ENCODE measurements at places on chromosomes 12 and 14. TPM values are rescaled to one million over a fixed set of nuclear protein-coding genes. Genes with fewer than 3 reads are reported as not detected.
A peak's percentile ranks its signal among the peaks of the same experiment; 100 is the strongest.

DNA sequence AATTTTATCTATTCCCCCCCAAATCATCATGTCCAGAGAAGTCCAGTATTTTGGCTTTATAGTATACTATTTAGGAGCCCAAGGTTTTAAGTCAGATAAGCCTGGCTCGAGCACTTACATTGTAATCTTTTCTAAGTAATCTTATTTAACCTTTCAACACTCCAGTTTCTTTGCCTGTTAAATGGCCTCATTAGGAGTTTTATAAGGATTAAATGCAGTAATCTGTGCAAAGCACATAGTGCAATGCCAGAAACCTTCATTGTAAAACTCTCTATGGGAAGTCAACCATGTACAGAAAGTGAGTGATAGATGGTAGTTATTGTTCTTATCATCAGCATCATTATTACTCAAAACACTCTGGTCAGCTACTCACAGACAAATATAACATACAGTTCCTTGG, 1330.4 kb downstream of the SLC16A7 start:
- no peak for DNase-seq

GRCh38 chr14:61065656-61066055, 84.6 kb downstream of the SLC38A6 start:
- DNase-seq, result no peak

The MRPS35 gene
- 46.9 TPM for total RNA-seq

The ARF6 gene
- total RNA-seq, result 92.5 TPM

DNA sequence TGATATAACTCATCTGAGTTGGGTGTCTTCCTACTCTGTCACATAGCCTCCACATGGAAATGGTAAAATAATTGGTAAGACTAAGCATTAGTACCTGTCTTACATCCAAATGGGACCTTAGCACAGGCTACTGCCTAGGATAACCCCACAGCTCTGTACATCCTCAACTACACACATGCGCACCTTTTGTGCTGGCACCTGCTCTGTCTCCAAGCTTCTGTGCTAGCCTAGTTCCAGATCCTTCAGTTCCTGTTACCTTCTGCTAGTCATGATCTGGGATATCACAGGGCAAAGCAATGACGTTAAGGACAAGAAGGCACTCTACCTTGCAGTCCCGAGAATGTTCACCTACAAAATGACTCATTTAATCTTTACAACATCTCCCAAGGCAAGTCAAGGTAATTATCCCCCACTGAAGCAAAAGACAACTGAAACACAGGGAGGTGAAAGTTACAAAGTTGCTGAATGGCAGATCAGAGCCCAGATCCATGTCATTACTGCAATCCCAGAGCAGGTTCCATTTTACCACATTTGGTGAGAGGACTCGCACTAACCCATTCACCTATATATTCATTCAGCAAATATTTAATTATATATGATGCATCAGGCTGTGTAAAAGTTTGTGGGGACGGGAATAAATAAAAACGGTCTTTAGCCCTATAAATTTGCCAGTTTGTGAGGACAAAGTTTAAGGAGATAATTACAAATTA, 61.7 kb downstream of the PPM1H start:
- DNase-seq, result no peak

The SRSF5 gene
- 528 TPM for total RNA-seq

DNA sequence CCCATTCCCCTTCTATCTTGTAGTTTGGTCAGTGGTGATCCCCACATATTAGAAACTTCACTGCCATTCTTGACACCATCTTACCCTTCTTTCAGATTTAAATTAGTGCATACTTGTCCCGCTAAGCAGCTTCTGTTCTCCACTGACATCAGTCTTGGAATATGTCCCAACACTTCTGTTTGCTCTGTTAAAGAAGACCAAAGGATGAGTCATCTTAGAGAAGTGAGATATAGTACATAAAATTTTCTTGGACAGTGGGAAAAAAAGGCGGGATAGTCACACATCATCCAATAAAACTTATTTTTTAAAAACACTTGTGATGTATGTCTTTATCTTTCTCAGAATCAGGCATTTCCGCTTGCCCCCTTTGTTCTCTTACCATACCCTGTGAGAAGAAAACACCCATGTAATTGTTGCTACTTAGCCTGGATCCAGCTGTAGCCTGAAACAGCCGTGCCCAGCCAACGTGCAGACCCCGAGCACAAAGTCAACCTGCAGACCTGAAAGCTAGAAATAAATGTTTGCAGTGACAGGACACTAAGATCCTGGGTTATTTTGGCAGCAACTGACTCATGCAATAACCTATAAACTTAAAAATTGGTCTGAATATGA, 100.1 kb upstream of the PDE3A start:
- DNase-seq, result no peak

GRCh38 chr14:73729556-73730265, 15.5 kb upstream of the PNMA1 start:
- peak; percentile 15 for DNase-seq

GRCh38 chr12:110936367-110937103, 16.2 kb upstream of the MYL2 start:
- no peak for DNase-seq

DNA sequence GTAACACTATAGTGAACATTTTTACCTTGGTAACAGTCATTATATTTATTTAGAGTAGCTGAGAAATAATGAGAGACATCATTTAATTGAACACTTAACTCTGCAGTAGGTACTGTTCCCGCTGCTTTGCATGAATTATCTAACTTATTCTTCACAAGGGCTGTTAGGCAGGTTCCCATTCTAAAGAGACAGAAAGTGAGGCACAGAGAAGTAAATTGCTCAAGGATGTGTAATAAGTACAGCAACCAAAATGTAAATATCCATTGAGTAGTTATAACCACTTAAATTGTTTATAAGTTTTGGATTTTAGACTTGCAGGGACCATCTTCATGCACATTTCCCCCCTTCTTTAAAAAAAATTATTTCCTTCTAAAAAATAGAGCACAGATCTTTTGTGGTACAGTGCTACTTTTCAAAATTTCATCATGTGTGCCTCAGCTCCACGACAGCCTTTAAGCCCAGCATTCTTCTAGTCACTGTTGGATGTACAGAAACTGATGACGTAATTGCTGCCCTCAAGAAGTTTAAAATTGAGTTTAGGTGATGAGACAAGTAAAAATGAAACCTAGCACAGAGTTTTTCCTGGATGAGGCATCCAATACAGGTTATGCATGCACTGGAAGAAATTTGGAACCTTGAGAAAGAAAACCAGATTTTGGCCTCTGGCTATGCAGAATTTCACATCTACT, 6.0 kb upstream of the MANSC4 start:
- no peak for DNase-seq

The GPRC5D gene
- 1.3 TPM for total RNA-seq

DNA sequence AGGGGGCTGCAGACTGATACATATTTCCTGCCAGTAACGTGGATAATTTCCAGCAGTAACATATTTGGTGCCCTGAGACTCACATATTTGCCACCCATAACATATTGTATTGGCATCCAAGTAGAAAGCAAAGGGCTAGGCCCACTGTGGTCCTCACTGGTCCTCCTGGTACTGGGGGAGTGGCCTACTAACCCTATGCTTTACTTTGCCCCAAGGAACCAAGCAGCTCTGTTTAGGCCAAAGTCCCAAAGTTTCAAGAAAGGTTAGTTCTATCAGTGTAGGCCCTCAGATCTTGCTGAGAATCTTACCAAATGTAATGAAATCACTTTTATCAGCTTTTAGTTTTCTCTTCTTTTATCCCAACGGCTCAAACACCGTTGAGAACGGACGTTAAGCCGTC, 35.4 kb upstream of the NAP1L1 start:
- DNase-seq, result no peak
